Astrocyte (in vitro differentiated cells and primary cell): ENCODE measurements at places on chromosomes 5 and 9. TPM values are rescaled to one million over a fixed set of nuclear protein-coding genes. Genes with fewer than 3 reads are reported as not detected.
A peak's percentile ranks its signal among the peaks of the same experiment; 100 is the strongest.

GRCh38 chr5:10077791-10078545 lies 171.7 kb downstream of the ATPSCKMT start:
- no peaks in the 10 kb centered on the region for H3K4me1 ChIP-seq
- no peaks in the 10 kb centered on the region for H3K36me3 ChIP-seq
- no peak overlapping the region for H3K27ac ChIP-seq
- DNase-seq: peak; percentile 22

DNA sequence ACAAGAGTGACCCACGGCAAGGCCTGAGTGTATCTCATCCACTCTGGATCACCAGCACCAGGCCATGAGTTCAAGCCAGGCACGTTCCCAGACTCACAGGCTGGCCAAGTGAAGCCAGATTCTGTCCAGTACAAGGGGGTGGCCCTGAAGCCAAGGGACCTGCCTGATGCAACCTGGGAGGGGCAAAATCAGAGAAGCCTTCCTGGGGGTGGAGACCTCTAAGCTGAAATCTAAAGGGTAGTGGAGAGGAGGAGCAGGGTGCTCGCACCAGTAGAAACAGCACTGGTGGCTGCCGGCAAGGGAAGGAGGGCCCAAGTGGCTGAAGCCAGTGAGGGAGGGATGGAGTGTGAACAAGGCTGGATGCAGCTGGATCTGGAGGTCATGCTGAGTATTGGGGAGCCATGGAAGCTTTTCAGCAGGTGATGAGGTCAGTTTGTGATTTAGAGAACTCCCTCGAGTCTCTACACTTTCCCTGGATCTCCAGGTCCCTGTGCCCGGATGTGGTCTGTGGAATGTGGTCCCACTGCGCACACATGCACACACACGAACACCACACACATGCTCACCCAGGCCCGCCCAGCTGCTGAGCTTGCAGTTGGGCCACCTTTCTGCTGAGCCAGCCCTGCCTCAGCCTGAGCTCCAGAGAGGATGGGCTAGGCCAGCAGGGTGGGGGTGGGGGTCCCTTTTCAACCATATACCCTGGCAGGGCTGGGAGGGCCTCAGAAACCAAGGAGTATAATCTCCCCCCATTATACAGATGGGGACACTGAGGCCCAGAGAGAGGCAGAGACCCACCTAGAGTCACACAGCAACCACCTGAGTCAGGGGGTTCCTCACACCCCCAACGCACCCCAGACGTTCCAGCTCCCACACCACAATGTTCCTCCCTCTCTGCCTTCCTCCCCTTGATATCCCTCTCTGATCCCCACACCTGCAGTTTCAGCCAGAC lies 1.6 kb downstream of the PIP5KL1 start:
- peaks cover 37% of the 10 kb centered on the region for H3K4me1 ChIP-seq
- no peaks in the 10 kb centered on the region for H3K36me3 ChIP-seq
- no peak for DNase-seq
- H3K4me3 ChIP-seq: no peak overlapping the region
- no peaks in the 10 kb centered on the region for H3K27me3 ChIP-seq

DNA sequence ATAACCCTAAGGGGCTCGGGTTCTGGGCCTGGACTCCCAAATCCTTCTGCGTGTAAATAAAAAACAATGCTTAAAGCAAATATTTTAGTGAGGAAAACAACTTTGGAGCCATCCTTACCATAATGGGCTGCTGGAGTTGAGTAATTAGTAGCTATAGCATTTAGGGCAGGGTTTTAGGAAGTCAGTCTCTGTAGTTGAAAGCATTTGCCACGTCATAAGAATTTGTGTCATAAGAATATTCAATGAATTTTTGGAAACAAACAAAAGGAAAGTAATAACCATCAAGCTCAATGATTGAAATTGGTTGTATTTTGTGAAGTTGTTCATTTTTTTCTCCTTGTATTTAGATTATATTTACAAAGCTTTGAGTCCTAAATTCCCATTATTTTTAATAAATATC lies 114.8 kb upstream of the ELL2 start:
- no peak for DNase-seq
- H3K27me3 ChIP-seq: no peaks in the 10 kb centered on the region
- H3K27ac ChIP-seq: no peak overlapping the region
- peaks cover 22% of the 10 kb centered on the region for H3K4me1 ChIP-seq

- no peaks in the 10 kb centered on the region for H3K27me3 ChIP-seq
- DNase-seq: no peak
- no peak overlapping the region for H3K4me3 ChIP-seq
- peaks cover 8% of the 10 kb centered on the region for H3K4me1 ChIP-seq
Measured at GRCh38 chr9:37325778-37326177, 96.7 kb upstream of the GRHPR start.

DNA sequence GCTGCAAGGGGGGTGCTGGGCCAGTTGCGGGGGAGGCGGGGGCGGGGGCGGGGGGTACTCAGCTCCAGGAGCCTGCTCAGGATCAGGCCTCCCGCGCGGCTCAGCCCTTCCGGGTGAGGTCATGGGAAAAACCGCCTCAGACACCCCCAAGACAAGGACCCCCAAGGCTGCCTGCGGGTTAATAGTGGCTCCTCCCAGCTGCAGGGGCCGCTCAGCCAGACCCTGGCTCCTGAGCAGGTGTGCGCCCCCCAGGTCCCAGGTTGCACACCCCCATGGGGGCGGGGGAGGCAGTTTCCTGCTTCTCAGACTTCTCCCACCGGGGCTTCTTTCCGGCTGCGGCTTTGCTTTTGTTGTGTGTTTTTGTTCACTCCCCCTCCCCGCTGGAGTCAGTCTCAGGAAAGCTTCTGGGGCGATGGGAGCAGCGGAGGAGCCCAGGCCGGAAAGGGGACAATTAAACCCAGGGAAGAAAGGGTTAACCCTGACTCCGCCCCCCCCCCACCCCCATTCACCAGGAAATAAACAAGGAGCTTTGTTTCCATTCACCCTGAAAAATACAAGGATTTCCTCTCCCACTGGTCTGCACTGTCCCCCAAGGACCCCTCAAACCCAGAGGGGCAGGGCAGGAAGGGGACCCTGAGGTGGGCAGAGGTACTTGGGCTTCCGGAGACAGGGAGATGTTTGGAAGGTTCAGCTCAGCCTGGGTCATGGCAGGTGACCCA lies 42.3 kb upstream of the NOTCH1 start:
- no peaks in the 10 kb centered on the region for H3K27me3 ChIP-seq
- no peaks in the 10 kb centered on the region for H3K36me3 ChIP-seq
- H3K4me3 ChIP-seq: no peak overlapping the region
- no peak overlapping the region for H3K27ac ChIP-seq

GRCh38 chr9:95494416-95495371 lies 22.1 kb downstream of the PTCH1 start:
- H3K4me1 ChIP-seq: peaks cover 13% of the 10 kb centered on the region
- peaks cover 13% of the 10 kb centered on the region for H3K27me3 ChIP-seq
- H3K36me3 ChIP-seq: no peaks in the 10 kb centered on the region

- H3K4me3 ChIP-seq: no peak overlapping the region
- H3K4me1 ChIP-seq: peaks cover 8% of the 10 kb centered on the region
- H3K27me3 ChIP-seq: no peaks in the 10 kb centered on the region
- no peaks in the 10 kb centered on the region for H3K36me3 ChIP-seq
- peak overlapping the region; percentile 22 for H3K27ac ChIP-seq
- peak; percentile 94 for DNase-seq
Measured at GRCh38 chr9:74521009-74521408, 23.9 kb downstream of the RORB start.

DNA sequence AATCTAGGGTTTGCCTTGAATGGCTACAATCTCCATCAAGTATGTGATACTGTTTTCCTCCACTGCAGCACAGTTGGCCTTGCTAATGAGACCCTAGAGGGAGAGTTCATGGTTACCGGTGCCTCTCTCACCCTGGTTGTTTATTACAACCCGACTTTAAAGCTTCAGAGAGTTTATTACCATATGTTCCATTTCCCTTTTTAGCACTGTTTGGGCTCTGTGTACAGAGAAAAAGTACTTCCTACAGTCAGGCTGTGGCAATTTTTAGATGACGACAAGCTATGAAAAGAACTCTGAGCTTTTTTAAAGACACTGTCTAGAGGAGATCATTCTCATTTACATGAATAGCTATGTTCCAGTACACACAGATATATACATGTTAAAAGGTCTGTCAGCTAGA lies 48.8 kb upstream of the PLCXD3 start:
- H3K4me1 ChIP-seq: no peaks in the 10 kb centered on the region
- no peak overlapping the region for H3K4me3 ChIP-seq
- H3K27me3 ChIP-seq: peaks cover 2% of the 10 kb centered on the region
- H3K36me3 ChIP-seq: no peaks in the 10 kb centered on the region
- DNase-seq: no peak
- no peak overlapping the region for H3K27ac ChIP-seq

GRCh38 chr5:120936652-120937051 lies 472.6 kb downstream of the PRR16 start:
- H3K36me3 ChIP-seq: no peaks in the 10 kb centered on the region
- H3K27me3 ChIP-seq: no peaks in the 10 kb centered on the region
- H3K4me1 ChIP-seq: no peaks in the 10 kb centered on the region

GRCh38 chr5:96821260-96821916 lies 13.6 kb upstream of the ERAP1 start:
- H3K36me3 ChIP-seq: no peaks in the 10 kb centered on the region
- H3K27ac ChIP-seq: no peak overlapping the region
- DNase-seq: no peak
- no peaks in the 10 kb centered on the region for H3K27me3 ChIP-seq
- peaks cover 12% of the 10 kb centered on the region for H3K4me1 ChIP-seq

- H3K4me3 ChIP-seq: no peak overlapping the region
- peaks cover 52% of the 10 kb centered on the region for H3K4me1 ChIP-seq
- no peaks in the 10 kb centered on the region for H3K36me3 ChIP-seq
- no peak for DNase-seq
- H3K27ac ChIP-seq: no peak overlapping the region
Measured at GRCh38 chr5:139676406-139676805, 28.3 kb downstream of the CXXC5 start.

- H3K27ac ChIP-seq: no peak overlapping the region
- H3K4me1 ChIP-seq: no peaks in the 10 kb centered on the region
- DNase-seq: no peak
- no peaks in the 10 kb centered on the region for H3K36me3 ChIP-seq
Measured at GRCh38 chr9:136203408-136204144, 1.4 kb downstream of the LHX3 start.

- no peak overlapping the region for H3K27ac ChIP-seq
- H3K27me3 ChIP-seq: no peaks in the 10 kb centered on the region
- H3K4me1 ChIP-seq: peaks cover 39% of the 10 kb centered on the region
- DNase-seq: peak; percentile 60
Measured at GRCh38 chr5:61308712-61309111, 23.3 kb upstream of the ZSWIM6 start.

DNA sequence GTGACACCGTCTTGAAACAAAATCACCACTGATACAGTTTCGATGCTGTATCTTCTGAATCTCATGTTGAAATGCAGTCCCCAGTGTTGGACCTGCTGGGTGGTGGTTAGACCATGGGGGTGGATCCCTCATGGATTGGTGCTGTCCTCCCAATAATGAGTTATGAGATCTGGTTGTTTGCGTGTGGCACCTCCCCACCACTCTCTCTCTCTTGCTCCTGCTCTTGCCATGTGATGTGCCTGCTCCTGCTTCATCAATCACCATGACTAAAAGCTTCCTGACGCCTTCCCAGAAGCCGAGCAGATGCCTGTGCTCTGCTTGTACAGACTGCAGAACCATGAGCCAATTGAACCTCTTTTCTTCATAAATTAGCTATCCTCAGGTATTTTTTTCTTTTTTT lies 15.2 kb upstream of the C5orf15 start:
- H3K27ac ChIP-seq: no peak overlapping the region
- H3K4me3 ChIP-seq: no peak overlapping the region
- H3K36me3 ChIP-seq: peaks cover 44% of the 10 kb centered on the region
- H3K27me3 ChIP-seq: no peaks in the 10 kb centered on the region

- H3K27ac ChIP-seq: no peak overlapping the region
- DNase-seq: peak; percentile 56
- no peaks in the 10 kb centered on the region for H3K27me3 ChIP-seq
- H3K4me3 ChIP-seq: no peak overlapping the region
- H3K36me3 ChIP-seq: no peaks in the 10 kb centered on the region
Measured at GRCh38 chr5:109880907-109881685, 191.4 kb downstream of the MAN2A1 start.

DNA sequence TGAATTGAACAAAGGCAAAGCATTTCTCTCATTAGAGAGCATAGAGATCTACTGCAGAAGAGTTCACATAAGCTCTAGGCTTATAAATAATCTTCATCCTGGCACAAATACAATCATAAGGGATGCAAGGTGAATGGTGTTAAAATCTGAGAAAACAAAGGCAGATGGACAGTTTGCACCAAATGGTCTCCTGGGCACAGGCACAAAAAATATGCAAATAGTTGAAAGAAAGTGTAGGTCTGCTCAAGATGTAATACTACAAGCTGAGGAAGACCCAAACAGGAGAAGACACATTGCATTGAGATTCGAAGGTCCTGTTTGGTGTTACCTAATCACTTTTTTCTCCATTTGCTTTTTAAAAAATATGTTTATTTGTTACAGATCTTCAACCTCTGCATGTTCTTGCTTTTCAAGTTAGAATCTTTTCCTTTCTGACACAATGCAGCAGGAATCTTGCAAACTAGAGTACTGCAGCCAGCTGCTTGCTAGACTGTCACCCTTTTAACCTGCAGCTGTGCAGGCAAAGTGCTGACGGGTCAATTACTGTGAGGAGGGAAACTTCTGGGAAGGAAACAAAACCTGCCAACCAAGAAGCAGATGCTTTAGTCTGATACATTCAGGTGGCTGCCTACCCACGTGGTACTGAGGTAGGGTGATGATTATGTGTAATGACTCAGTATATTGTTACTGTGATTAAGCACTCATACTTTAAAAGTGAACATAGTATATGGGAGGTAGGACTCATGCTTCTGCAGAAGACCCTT lies 1048.6 kb upstream of the SEMA6A start:
- no peaks in the 10 kb centered on the region for H3K27me3 ChIP-seq
- H3K4me3 ChIP-seq: no peak overlapping the region
- no peak overlapping the region for H3K27ac ChIP-seq
- DNase-seq: no peak

- H3K4me1 ChIP-seq: peaks cover 11% of the 10 kb centered on the region
- no peak overlapping the region for H3K27ac ChIP-seq
- H3K4me3 ChIP-seq: peak overlapping the region; percentile 52
- no peak for DNase-seq
Measured at GRCh38 chr9:708551-709432, 132.7 kb upstream of the DMRT1 start.

GRCh38 chr9:136631038-136632000 lies 31.4 kb upstream of the EGFL7 start:
- no peaks in the 10 kb centered on the region for H3K36me3 ChIP-seq
- H3K4me3 ChIP-seq: no peak overlapping the region
- H3K27ac ChIP-seq: no peak overlapping the region
- no peaks in the 10 kb centered on the region for H3K27me3 ChIP-seq

DNA sequence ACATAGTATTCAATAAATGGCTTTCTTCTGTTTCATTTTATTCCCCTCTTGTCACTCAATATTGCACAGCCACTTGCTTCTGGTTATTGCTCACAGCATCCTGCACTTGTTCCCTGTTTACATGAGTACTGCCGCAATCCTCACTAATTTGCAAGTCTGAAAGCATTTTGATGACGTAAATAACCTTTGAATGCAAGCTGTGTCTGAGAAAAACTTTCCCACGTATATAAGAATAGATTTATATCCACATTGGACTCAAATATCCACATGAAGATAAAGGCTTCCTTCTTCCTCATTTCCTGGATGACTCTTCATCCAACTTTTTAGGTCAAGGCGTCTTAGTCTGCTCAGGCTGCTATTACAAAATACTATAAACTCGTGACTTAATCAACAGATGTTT lies 88.2 kb upstream of the DAP start:
- H3K4me1 ChIP-seq: no peaks in the 10 kb centered on the region
- no peaks in the 10 kb centered on the region for H3K27me3 ChIP-seq
- H3K4me3 ChIP-seq: no peak overlapping the region
- no peak overlapping the region for H3K27ac ChIP-seq
- no peaks in the 10 kb centered on the region for H3K36me3 ChIP-seq

The SPTAN1 gene
- 523 and 604 TPM in 2 replicates for total RNA-seq

The NTRK2 gene
- 4.6 and 4.8 TPM in 2 replicates for total RNA-seq

The RAB3C gene
- 0.45 and 1.3 TPM in 2 replicates for total RNA-seq

The GBGT1 gene
- 8.4 and 8.5 TPM in 2 replicates for total RNA-seq

The MED7 gene
- 9.3 and 9.6 TPM in 2 replicates for total RNA-seq

The F2RL1 gene
- total RNA-seq: 140 and 164 TPM in 2 replicates

The SPATA31A6 gene
- not detected in 2 replicates for total RNA-seq
